ENCODE measurements at places on chromosomes 6 and 20.

DNA sequence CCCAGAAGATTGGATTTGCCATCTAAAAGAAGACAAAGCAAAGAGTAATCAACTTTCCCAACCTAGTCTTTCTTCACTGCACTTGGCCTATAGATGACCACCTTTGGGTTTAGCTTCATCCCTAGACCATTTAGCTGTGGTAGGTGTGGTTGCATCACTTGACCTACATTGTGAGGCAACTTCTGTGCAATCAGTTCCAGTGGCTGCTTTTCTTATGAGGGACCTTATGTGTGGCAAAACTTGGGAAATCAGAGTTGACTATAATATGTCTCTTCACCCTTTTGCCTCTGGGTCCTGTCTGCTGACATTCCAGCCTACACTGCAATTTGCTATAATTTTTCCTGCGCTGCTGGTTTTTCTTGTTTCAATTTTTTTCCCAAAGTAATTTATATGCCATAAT lies 55.2 kb downstream of the PRDM13 start:
- no peak for DNase-seq

DNA sequence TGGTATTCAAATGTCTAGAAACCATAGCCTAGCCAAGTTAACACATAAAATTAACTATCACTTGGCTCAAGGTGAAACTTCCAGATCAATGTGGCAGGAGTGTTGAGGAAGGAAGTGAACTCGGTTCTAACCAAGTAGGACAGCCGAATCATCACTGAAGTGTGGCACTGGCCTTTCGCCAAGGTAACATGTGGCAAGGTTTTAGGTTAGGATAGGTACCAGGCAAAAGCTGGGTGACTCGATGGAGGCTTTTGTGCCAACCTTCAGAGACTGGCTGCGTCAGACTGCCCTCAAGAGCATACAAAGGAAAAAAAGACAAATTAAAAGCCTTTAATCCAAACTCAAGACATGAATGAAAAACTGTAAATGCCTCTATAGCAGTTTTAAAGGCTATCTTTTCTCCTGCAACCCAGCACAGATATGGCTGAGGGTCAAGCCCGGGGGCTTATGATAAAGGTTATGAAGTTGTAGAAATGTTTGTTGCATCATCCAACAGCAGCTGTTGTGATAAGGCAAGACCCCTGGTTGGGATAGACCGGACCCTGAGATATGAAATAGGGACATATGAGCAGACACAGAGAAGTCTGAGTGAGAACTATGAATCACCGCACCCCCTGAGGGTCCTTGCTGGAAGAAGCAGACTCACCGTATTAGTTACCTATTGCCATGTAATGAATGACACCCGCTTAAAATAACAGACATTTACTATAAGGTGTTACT lies 11.9 kb downstream of the PSMB9 start:
- no peak for DNase-seq

DNA sequence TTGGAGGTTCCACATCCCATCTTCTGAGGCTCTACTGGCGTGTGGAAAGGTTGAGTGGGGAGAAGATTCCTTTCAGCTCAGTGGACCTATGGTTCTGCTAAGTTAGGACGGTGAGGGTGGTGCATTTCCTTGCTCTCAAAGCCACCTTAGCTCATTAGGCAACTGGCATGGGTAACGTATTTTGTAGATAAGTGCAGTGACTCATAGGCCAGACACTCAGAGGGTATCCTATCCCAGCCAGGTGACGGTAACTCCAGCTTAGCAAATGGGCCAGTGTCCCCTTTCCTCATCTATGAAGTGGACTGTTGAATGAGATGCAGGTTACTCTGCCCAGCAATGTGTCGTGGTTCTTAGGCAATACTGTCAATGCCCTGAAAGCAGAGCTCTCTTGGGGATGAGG lies 3.7 kb downstream of the RPS6KA2 start:
- DNase-seq: no peak

GRCh38 chr6:88238065-88238464 lies 71.9 kb upstream of the CNR1 start:
- DNase-seq: peak; percentile 58

GRCh38 chr6:34259529-34260069 lies 10.8 kb upstream of the SMIM29 start:
- no peak for DNase-seq

DNA sequence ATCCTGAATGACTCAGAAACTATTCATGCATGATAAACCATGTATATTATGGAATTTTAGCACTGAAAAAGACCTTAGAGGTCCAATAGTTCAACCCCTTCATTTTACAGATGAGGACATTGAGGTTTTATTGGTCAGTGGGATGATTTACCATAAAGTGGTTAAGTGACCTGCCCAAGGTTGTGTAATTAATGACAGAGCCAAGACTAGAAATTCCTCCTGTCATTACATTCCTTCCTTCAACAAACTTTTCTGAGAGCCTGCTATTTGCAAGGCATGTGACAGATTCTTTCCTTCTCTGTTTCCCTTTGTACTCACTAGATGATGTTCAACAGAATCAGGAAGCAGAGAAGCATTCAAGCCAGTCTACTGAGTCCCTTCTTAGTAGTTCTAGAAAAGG lies 170.7 kb upstream of the KCNK16 start:
- DNase-seq: no peak

DNA sequence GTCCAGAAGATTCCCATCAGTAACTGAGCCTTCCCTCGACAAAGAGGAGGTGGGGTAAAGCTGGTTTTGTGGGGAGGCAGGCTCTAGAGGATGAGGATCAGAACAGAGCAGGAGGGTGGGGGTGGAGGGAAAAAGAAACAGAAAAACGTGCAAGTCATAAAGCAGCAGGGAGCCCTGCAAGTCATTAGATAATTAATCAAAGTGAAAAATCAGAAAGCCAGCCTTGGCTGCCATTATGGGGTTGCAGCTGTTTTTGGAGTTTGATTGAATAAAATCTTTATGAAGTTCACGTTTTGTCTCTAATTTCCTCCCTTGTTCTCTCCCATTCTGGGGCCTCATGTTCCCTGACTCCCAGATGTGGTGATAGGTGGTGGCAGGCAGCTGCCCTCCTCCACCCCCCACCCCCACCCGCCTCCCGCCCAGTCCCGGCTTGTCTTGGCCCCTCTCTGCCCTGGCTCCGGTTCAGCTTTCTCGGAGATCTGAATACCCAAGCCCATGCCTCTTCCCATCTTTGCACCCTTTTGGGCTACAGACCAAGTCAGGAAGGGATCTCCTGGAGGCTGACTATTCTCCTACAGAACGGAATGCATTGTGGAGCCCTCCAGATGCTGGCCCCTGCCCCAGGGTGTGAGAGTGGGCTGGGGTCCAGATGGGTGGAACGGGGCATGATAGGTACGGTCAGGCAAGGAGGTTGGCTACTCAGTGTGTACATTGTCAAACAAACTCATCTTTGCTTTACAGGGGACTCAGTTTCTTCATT lies 141.8 kb downstream of the CDC5L start:
- no peak for DNase-seq

GRCh38 chr6:84763003-84763885 lies 1.2 kb downstream of the TBX18 start:
- no peak for DNase-seq

- no peak for DNase-seq
Observed at GRCh38 chr6:6987749-6988148, 120.0 kb upstream of the RREB1 start.

- no peak for DNase-seq
Observed at GRCh38 chr20:57211908-57212533, 54.4 kb downstream of the BMP7 start.

DNA sequence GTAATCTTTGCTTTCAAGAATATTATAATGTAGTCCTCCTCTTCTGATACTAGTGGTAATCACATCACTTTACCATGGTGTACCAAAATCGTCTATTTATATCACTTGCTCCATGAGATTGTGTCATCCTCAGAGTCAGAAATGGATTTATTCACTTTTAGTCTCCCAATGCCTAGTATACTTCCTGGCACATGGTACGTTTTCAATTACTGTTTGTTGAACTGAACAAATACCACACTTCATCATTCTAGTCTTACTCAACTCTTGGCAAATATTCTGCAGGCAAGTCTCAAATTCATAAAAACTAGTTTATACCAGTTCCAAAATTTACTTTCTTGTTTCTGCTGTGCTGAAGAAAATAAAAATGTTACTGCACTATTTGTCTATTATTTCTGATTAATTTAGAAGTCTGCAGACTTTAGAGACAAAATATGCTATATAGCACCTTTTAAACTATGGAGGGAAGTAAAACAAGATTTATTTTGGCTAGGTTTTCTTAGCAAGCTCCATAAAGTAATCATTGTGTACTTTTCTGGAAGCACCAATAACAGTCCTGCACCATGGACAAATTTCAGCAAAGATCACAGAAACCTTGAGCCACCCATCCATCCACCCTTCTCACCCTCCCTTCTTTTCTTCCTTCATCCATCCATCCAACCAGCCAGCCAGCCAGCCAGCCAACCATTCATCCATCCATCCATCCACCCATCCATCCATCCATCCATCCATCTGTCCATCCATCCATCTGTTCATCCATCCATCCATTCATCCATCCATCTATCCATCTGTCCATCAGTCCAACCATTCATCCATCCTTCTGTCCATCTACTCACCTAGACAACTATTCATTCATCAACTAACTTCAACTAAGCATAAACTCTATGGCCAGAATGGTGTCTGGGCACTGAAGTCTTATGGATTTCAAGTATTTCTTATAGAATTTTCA lies 102.1 kb upstream of the STMND1 start:
- no peak for DNase-seq

GRCh38 chr6:68778356-68779020 lies 143.4 kb downstream of the ADGRB3 start:
- DNase-seq: no peak

DNA sequence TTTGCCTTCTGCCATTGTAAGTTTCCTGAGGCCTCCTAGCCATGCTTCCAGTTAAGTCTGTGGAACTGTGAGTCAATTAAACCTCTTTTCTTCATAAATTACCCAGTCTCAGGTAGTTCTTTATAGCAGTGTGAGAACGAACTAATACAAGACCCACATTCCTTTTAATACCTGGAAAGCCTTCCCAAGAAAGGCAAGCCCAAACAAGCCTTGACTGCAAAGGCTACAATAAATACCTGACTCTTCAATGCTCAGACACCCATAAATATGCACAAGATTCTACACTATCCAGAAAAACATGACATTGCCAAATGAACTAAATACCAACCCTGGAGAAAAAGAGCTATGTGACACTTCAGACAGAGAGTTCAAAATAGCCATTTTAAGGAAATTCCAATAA lies 338.8 kb downstream of the HAO1 start:
- DNase-seq: no peak

DNA sequence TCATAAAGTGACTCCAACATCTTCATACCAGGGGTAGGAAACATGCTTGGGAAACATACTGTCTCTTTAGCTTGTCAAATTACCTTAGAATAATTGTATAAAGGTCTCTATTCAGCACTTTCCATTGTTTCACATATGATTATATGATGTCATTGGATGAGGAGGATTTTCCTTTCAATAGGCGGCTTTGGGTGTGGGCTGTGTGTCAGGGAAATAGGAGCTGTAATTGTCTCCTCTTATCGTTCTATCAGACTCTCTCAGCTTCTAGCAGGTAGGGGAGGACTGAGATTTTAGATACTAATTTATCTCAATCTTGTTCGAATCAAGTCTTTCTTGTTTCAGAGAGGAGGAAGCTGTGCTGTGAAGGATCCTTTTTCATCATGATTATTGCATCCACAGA lies 179.4 kb upstream of the OLIG3 start:
- no peak for DNase-seq

- no peak for DNase-seq
Observed at GRCh38 chr6:136092897-136093296, 157.2 kb downstream of the MTFR2 start.

GRCh38 chr6:149438855-149439254 lies 38.8 kb downstream of the SUMO4 start:
- DNase-seq: peak; percentile 31

GRCh38 chr6:85677234-85677956 lies 34.7 kb upstream of the SYNCRIP start:
- DNase-seq: no peak

DNA sequence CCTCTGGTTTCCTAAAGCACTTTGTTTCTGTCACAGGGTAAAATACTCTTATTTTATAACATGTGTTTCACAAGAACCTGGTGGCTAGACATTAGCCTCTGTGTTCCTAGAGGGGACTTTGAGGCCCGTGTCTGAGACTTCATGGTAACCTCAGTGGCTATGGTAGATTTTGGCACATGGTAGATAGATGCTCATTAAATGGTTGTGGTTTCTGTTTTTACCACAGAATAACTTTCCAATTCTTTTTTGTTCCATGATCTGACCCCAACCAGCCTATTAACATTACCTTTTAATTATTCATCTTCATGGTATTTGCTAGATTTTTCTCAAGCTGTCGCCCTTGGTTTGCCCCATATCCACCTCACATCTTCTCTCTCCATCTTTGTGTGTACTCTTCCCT lies 34.3 kb downstream of the CCN2 start:
- DNase-seq: no peak

DNA sequence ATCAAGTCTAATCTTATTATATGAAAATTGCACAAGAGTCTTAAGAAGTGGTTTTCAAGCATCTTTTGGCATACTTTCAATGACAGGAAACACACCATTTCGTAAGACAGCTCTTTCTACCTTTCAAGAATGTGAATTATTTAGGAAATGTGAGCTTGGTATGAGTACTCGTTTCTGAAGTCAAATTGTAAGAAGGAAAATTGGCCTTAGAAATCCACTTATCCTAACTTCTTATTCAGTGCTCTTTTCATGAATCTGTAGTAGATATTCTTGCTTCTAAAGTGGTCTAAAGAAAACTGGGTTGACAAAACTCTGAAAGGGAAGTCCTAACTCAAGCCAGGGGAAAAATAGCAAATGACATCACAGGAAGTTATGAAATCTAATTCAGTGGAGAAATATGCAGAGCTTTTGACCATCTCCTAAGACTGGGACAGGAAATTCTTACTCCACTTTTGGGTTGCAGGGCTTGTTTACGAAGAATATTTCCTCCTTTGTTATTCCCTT lies 38.5 kb upstream of the OGFRL1 start:
- no peak for DNase-seq

- no peak for DNase-seq
Observed at GRCh38 chr6:158758451-158758860, 60.7 kb downstream of the EZR start.

DNA sequence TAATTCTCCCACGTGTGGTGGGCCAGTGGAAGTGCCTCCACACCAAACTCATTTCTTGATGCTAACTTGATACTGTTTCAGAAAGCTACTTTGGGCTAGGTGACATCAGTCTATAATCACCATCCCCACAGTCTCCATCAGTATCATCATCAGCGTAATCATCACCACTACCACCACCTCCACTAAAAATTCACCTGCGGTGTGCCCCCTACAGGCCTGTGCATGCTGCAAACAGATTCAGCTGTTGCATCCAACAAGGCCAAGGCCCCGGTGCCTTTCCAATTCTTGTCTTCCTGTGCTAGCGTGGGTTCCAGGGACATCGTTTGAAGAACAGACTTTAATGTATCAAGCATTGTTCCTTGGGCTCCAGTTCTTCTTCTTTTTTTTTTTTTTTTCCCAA lies 201.3 kb upstream of the EXOC2 start:
- no peak for DNase-seq

- no peak for DNase-seq
Observed at GRCh38 chr6:121932076-121932991, 467.1 kb upstream of the HSF2 start.

All from GM13976 (cell line).